ENCODE measurements at places on chromosomes 7 and 10.

DNA sequence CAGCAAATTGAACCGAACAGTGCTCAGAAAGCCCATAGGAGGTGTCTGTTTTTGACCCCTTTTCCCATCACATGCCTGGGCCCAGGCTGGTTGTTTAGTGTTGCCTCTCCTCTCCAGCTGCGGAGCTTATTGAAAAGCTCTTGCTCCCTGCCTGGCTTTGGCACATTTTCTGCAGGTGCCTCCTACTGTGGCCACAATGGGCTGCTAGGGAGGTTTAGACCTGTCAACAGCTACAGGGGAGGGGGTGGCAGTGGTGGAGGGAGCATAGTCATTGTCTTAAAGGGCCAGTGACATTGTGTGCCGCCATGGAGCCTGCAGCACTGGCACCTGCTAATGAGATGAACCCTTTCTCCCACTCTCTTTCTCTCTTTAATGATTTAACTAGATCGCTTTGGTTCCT lies 13.2 kb upstream of the ENO4 start:
- DNase-seq, result no peak

GRCh38 chr7:158863611-158864506 lies 7.5 kb downstream of the DYNC2I1 start:
- no peak for DNase-seq

GRCh38 chr7:127888411-127888810 lies 142.8 kb downstream of the LRRC4 start:
- no peak for DNase-seq

DNA sequence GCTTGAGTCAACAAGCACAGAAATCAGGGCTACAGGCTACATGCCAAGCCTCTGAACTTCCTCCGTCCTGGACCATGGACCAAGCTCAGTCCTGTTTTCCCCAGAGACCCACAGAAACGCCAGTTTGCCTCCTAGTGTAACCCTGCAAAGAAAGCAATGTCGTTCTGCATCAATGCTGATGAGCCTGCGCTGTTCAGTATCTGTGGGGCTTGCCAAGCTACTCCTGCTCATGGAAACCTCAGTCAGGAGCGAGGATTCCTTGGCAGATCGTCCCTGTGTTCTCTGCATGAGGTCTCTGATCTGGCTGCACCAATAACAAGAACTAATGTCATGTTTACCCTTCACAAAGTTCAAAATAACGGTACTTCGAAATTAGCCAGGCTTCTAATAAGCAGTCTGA lies 495.5 kb upstream of the C7orf33 start:
- no peak for DNase-seq

DNA sequence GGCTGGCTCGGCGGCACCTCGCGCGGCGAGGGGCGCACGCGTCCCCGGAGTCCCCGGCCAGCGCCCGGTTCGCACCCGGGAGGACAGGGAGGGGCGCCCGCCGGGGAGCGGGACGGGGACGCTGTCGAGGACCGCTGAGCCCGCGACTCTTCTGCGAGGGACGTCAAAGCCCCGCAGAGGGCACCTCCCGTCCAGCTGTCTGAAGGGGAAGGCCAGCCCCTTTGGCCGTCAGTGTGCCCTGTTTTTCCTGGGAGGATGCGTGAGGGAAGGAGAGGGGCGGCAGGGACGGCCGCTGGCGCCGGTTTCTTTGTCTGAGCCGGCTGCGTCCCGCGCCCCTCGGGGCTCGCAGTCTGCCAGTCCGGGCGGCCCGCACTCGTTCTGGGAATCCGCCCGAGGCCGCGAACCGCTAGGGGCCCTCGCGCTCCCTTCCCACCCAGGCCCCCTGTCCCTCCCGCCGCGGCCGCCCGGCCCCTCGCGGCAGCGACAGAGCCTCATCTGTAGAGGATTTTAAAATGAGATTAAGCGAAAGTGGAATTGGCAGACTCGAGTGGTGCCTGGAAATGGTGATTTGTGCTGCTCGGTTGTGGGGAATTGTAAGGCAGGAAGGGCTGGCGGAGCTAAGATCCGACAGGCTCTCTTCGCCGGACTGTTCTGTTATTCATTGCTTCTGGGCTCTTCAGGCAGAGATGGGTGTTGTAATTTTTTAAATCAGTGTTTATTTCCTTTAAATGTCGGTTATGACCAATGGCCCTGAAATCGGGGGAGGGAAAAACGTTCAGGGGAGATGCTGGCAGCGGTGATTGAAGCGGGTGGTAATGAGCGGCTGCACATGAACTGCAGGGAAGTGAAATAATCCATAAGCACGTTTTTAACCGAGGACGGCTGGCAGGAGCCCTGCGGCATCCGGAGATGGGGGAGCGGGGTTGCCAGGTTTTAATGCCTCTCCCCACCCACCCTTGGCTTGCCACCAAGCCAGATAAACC lies 618 bp upstream of the RELN start:
- DNase-seq, result peak; percentile 36

DNA sequence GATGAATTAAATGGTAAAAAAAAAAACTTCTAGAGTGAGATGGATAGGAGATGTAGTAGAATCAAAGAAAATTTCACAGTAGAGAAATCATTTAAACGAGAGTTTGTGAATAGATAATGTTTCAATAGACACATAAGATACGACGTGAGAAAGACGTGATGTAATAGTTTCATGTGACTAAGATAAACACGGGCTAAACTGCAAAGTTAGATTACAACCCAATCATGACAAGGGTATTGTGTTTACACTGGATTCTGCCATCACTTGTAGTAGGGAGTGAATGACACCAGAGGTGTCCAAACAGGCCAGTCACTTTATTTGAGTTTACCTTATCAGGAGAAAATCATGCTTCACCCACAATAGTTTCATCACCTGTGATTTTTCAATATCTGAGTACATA lies 21.6 kb downstream of the SEMA3D start:
- no peak for DNase-seq

- DNase-seq, result peak; percentile 8
Measured at GRCh38 chr7:2968616-2969397, 74.9 kb downstream of the CARD11 start.

- DNase-seq, result no peak
Measured at GRCh38 chr7:122637784-122638183, 61.1 kb downstream of the RNF133 start.

GRCh38 chr7:132690174-132690573 lies 113.9 kb upstream of the PLXNA4 start:
- DNase-seq, result no peak

- no peak for DNase-seq
Measured at GRCh38 chr7:29765490-29765889, 40.8 kb upstream of the WIPF3 start.

DNA sequence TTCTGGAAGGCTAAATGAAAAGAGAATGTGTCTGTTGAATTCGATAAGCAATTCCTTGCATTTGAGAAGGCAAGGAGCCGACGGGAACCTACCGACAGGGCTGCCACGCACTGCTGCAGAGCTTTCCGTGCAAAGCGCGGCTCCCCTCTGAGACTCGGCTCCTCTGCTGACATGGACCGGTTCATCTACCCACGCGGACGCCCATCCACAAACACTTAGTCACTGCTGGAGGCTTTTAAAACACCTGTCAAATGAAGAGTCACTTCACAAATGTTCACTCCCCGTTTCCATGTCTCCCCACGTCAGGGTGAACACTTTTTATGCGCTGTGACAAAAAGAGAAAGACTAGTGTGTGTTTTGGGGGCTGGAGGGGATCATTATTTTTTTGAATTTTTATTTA lies 32.0 kb downstream of the AMZ1 start:
- DNase-seq, result no peak

- no peak for DNase-seq
Measured at GRCh38 chr7:434891-435629, 84.6 kb downstream of the PDGFA start.

DNA sequence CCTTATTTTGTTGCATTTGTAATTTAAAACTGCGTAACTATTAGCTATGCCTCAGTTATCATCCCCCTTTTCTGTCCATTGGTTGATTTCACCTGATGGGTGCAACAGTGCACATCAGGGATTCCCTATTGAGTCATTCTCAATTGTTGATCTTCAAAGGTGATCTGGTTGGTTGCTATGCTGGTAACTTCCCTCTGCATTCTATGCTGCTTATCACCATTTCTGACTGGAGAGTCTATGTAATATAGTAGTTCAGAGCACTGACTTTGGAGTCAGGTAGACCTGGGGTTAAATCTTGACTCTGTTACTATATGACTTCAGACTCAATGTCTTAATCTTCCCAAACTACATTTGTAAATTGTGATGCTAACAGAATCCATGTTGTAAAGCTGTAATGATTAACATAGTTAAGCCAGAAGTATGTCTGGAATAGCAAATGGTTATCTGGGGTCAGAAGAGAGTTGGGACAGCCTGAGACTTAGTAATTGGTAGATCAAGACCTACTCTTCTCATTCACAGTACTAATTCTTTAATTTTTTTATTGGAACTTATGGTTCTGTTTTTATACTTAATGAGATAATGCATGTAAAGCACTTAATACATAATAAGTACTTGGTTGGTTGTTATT lies 38.1 kb downstream of the EXOC6 start:
- DNase-seq, result no peak

GRCh38 chr7:149196151-149196704 lies 882 bp downstream of the ZNF282 start:
- peak; percentile 38 for DNase-seq
